Fibroblast of lung (primary cell): ENCODE measurements at places on chromosomes 16 and 17. TPM values are rescaled to one million over a fixed set of nuclear protein-coding genes. Genes with fewer than 3 reads are reported as not detected.

MILR1 gene
- total RNA-seq, result 4.4 and 9.1 TPM in 2 replicates

ST6GALNAC1 gene
- not detected in 2 replicates for total RNA-seq

NRN1L gene
- total RNA-seq, result 0.17 TPM in 1 of 2 replicates, not detected in the other

TSNAXIP1 gene
- total RNA-seq, result 1.2 and 1.5 TPM in 2 replicates

OR2C1 gene
- under 0.01 and 0.17 TPM in 2 replicates for total RNA-seq

CMTM2 gene
- not detected in 2 replicates for total RNA-seq

ABCA3 gene
- 1.5 and 6.1 TPM in 2 replicates for total RNA-seq

MMP25 gene
- total RNA-seq, result not detected in 2 replicates

OTOP3 gene
- total RNA-seq, result not detected in 2 replicates

CCDC78 gene
- 1.0 and 1.8 TPM in 2 replicates for total RNA-seq

CHST5 gene
- under 0.01 TPM in 1 of 2 replicates, not detected in the other for total RNA-seq

GUCY2D gene
- not detected in 2 replicates for total RNA-seq

TNP2 gene
- total RNA-seq, result not detected in 2 replicates

KRT39 gene
- 0.26 and 0.33 TPM in 2 replicates for total RNA-seq

PPP4C gene
- 134 and 147 TPM in 2 replicates for total RNA-seq

ABCC6 gene
- total RNA-seq, result 2.1 and 6.3 TPM in 2 replicates

MT4 gene
- total RNA-seq, result not detected in 2 replicates

C17orf78 gene
- total RNA-seq, result not detected in 2 replicates

DYNC1LI2 gene
- total RNA-seq, result 115 and 173 TPM in 2 replicates

RHBDF1 gene
- total RNA-seq, result 32.9 and 53.8 TPM in 2 replicates

SPATA32 gene
- total RNA-seq, result not detected in 2 replicates

TRPV2 gene
- total RNA-seq, result 56.2 and 74.5 TPM in 2 replicates

RNF112 gene
- total RNA-seq, result 7.2 and 21.5 TPM in 2 replicates

LHX1 gene
- total RNA-seq, result not detected in 2 replicates

KRTAP9-4 gene
- not detected in 2 replicates for total RNA-seq

ATP1B2 gene
- total RNA-seq, result 0.33 TPM in 1 of 2 replicates, not detected in the other

GAST gene
- not detected in 2 replicates for total RNA-seq

CCDC154 gene
- 0.50 and 0.51 TPM in 2 replicates for total RNA-seq

TBC1D3B gene
- 1.8 and 2.3 TPM in 2 replicates for total RNA-seq

AKAP10 gene
- 23.9 and 29.2 TPM in 2 replicates for total RNA-seq

NFATC3 gene
- 10.6 and 11.0 TPM in 2 replicates for total RNA-seq

ASPA gene
- total RNA-seq, result 4.6 and 5.4 TPM in 2 replicates

VPS9D1 gene
- 7.2 and 13.0 TPM in 2 replicates for total RNA-seq

CSF3 gene
- not detected in 2 replicates for total RNA-seq

TMIGD1 gene
- not detected in 2 replicates for total RNA-seq

SP6 gene
- under 0.01 TPM in 1 of 2 replicates, not detected in the other for total RNA-seq

KRT36 gene
- total RNA-seq, result not detected in 2 replicates

SLC5A10 gene
- under 0.01 TPM in 1 of 2 replicates, not detected in the other for total RNA-seq

NPTX1 gene
- total RNA-seq, result 3.3 and 31.2 TPM in 2 replicates

GIT1 gene
- total RNA-seq, result 20.1 and 22.9 TPM in 2 replicates

KCNH6 gene
- total RNA-seq, result not detected in 2 replicates

WFDC1 gene
- total RNA-seq, result 3.1 and 34.0 TPM in 2 replicates

ANKFN1 gene
- 0.26 TPM in 1 of 2 replicates, not detected in the other for total RNA-seq

MYLK3 gene
- total RNA-seq, result 0.17 and 0.26 TPM in 2 replicates

TAOK1 gene
- total RNA-seq, result 50.6 and 62.8 TPM in 2 replicates

TP53TG3B gene
- total RNA-seq, result not detected in 2 replicates

SMG6 gene
- 25.7 and 29.9 TPM in 2 replicates for total RNA-seq

EVPL gene
- not detected in 2 replicates for total RNA-seq

KRTAP4-9 gene
- total RNA-seq, result not detected in 2 replicates

KIF19 gene
- under 0.01 TPM in 1 of 2 replicates, not detected in the other for total RNA-seq

CTF1 gene
- total RNA-seq, result 1.8 and 5.3 TPM in 2 replicates

ELMO3 gene
- total RNA-seq, result 0.26 and 0.33 TPM in 2 replicates

LAT gene
- total RNA-seq, result 0.26 and 0.50 TPM in 2 replicates

MYO18A gene
- total RNA-seq, result 50.3 and 133 TPM in 2 replicates

CCL23 gene
- total RNA-seq, result not detected in 2 replicates
